Pons (tissue), 1 donor: ENCODE measurements at places on chromosomes 4 and X.

DNA sequence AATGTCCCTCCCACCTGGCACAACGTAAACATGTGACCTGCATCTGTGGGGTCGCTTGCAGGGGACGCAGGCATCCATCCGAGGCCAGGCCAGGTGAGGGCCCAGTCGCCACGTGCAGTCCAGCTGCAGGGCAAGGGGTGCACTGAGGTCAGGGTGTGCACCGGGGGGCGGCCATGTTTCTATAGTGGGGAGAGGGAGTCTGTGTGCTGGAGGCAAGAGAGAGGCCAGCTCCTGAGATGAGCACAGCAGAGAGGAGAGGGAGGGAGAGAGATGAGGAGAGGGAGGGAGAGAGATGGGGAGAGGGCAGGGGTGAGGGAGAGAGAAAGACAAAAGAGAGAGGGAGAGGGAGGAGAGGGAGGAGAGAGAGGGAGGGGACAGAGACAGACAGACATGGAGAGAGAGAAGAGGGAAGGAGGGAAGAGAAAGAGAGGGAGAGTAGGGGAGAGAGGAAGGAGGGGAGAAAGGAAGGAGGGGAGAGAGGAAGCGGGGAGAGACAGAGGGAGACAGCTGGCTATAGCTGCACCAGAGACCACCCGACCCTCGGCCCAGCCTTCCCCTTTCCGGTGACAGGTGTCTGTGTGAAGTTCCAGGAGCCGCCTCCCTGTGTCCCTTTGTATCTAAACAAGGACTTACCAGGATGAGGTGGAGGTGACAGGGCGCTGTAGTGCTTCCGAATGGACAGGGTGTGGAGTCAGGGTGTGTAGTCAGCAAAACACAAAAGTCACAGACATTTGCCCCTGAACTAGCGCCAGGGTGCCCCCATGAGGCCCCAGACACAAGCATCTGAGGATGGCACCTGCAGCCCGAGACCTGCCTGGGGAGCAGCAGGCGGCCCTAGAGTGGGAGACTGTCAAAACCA is 68.7 kb downstream of the ADRA2C start:
- no peak for DNase-seq

DNA sequence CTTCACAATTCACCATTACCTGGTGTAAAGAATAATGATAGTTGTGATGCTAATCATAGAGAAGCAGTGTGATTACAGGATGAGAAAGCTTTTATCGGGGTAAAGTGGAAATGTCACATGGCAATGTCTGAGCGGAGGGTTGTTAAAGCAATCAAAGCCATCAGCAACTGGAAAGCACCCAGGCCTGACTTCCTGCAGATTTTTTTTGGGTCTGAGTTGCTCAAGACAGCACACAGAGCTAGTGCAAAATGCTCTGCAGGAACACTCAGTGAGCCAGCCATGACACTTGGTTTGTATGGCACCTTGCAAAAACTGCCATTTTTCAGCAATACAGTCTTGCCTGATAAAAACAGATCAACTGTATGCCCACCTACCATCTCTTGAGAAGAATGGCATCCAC is 152.9 kb downstream of the COL4A6 start:
- no peak for DNase-seq

DNA sequence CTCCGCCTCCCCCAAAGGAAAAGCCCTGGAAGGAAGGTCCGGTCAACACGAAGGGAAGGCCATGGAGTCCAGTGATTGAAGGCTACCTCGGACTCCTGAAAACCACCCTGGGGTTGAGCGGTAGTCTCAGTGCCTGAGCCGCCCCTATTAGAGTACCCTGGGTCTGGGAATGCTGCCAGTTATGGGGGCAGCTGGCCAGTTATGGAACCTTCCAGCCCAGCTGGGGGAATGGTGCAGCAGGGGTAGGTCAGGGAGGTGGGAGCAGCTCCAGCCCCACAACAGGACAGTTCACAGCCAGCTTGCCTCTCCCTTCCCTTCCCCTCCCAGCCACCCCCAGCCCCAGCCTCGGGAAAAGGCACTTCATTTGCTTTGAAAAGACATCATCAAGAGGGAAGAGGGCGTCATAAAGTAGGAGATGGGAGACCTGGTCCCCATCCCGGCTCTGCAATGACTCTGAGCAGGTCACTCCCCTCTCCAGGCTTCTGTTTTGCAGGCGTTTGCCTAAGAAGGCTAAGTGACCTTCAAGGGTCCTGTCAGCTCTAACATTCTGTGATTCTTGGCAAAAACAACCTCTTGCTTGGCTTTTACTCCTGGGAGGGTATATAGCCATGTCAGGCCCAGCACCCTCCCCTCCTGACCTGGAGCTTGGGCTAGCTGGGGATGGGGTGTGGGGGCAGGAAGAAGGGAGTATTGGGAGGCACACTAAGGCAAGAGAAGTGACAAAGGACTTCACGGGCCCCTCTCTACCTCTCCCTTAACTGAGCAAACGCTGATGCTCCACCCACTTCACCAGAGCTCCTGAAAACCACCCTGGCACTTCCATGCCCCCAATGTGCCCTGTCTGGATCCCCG is 8.0 kb downstream of the APLN start:
- no peak for DNase-seq

GRCh38 chrX:67613366-67613765 is 69.5 kb downstream of the AR start:
- DNase-seq = no peak

DNA sequence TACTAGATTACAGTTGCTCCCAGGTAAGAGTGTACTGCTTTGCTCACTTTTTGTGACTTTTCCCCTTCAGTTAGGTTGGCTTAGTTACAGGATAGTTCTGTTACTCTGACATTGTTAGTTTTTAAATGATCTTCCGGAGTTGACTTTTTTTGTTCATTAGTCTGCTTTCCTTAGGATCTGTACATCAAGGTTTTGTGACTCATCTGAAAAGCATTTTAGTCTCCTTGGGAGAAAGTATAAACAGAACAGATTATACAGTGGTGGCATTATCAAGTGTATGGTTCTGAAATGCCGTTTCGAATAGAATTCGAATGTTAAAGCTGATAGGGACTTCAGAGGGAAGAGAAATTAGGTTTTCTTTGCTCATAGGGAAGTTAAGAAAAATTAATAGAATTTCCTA is 63.3 kb downstream of the USP9X start:
- DNase-seq = no peak

GRCh38 chr4:29309050-29309449 is 1411.1 kb upstream of the PCDH7 start:
- DNase-seq = no peak

DNA sequence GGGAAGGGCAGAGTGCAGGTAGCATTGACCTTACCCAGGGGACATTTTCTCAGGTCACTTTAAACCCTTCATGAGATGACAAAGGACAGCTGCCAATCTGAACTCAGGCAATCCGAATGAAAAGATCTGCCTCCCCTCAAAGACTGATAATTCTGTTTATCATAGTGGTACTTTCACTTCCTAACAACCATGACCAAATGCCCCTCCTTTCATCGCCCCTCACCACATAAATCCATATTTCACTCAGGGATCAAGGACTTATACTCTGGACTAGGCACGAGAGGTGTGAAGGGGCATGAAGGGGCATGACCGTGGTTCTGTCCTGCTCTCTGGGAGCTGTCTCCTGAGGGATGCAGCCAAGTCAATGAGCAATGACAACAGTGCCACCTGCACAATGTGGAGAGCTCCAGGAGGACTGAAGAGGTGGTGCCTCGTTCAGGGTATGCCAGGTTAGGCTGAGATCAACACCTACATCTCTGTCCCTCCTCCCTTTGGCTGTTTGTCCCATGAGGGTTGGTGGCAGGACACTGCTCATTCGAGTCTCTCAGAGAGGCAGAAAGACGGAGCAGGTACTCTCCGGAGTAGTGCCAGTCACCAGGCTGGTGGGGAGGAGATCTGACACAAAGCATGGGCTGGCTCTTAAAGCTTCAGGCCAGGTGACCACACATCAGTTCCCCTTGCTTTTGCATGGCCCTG is 12.5 kb downstream of the HS3ST1 start:
- DNase-seq = no peak

DNA sequence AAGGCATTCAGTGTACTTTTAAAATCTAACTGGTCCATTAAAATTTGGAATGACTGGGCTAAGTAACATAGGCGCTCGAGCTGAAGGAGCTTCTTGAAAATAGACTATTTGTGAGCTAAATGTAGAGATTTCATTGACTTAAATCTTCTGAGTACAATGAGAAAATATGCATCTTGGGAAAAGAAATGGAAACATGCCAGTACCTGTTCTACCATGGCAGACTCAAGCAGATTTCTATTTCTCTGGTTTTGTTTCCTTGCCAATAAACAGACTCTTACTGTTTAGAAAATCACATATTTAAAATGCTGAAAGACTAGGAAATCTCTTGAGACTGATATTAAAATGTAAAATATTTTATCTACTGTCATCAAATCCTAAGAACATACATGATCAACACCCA is 678.1 kb downstream of the FAT4 start:
- no peak for DNase-seq

DNA sequence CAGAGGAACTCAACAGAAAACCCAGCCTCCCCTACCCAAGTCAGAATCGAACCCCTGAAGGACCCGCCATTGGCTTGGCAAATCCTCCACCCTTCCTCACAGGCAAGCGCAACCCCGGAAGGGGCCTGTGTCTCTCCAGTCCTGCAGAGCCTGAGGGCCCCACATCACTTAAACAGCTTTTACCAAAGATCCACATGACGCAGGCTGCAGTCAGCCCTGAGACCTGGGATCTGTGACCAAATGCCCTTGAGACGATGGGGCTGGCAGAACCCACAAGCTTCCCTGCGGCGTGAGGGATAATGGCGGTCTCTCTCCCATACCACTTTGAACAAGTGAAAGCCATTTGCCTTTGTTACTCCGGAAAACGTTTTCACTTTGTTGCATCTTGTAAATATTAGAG is 54.9 kb downstream of the ACOX3 start:
- no peak for DNase-seq

DNA sequence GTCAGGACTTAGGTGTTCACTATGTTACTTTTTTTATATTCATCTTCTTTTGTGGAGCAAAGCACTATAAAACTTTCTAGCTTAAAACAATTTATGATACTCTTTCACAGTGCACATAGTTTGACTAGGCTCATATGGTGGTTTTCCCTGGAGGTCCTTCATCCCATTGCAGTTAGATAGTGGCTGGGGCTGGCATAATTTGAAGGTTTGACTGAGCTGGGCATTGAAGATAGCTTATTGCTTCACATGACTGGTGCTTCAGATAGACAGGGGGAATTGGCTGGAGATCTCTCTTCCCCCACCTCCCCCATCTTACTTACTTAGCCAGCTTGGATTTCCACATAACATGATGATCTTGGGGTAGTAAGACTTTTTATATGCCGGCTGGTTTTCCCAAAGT is 7.0 kb upstream of the GABRA4 start:
- no peak for DNase-seq

DNA sequence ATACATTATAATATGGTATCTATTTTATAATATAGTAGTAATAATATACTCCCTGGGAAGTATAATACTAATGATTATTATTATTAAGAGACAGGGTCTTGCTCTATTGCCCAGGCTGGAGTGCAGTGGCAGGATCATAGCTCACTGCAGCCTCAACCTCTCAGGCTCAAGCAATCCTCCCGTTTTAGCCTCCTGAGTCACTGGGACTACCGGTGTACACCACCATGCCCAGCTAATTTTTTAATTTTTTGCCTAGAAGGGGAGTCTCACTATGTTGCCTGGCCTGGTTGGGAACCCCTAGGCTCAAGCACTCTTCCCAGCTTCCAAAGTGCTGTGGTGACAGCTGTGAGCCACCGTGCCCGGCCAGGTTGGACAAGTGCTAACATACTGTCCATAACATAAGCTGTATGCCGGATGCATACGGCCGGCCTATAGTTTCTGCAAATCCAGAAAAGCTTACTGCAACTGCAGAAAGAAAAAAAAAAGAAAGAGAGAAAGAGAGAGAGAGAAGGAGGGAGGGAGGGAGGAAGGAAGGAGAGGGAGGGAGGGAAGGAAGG is 94.2 kb upstream of the PPP2R3B start:
- no peak for DNase-seq

DNA sequence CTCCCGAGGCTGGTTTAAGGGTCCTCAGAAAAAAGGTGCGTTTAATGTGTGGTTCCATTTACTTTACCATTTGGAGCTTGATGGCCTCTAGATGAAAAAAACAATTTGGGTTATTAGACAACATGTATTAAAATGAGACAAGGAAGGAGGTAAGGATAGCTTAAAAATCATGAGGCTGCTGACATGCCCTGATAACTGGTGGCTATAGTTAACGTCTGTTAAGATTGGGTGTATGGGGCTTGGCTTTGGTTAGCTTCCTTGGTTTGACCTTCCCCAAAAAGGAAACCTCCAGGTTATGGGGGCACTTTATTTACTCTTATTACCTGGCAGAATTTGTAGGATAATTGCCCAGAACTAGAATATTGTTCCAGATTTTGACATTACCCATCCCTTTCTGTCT is 51.5 kb downstream of the HMGB2 start:
- DNase-seq = no peak

- no peak for DNase-seq
Observed at GRCh38 chrX:38868941-38869401, 67.7 kb downstream of the MID1IP1 start.

DNA sequence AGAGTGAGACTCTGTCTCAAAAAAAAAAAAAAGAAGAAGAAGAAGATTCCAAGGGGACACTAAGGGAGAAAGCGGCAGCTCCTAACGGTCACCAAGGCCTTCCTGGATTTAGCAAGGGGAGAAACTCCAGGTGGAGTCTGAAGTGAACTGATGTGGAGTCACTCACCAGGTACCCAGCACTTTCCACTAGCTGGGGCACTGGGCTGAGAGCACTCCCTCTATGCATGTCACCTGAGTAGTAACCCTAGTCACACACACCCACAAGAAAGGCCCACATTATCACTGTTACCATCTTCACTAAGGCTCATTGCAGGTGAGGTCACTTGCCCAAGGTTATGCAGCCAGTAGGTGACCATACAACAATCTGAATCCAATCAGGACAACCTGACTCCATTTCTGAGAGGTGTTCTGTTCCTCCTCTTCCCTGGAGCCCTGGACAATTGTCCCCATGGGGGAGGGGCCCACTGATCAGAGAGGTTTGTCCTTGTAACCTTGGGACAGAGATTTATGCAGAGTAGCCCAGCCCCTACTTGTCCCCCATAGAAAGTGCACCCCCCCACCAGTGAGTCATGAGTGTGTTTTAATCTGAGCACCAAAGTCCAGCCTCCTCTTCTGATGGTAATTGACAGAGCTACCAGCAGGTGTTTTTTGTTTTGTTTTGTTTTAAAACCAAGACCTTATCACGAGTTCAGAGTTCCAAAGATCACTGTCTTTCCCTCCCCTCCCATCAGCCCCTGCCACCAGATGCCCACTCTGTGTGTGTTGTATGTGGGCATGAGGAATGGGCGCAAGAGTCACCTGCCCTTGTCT is 5.9 kb upstream of the SASH3 start:
- no peak for DNase-seq

DNA sequence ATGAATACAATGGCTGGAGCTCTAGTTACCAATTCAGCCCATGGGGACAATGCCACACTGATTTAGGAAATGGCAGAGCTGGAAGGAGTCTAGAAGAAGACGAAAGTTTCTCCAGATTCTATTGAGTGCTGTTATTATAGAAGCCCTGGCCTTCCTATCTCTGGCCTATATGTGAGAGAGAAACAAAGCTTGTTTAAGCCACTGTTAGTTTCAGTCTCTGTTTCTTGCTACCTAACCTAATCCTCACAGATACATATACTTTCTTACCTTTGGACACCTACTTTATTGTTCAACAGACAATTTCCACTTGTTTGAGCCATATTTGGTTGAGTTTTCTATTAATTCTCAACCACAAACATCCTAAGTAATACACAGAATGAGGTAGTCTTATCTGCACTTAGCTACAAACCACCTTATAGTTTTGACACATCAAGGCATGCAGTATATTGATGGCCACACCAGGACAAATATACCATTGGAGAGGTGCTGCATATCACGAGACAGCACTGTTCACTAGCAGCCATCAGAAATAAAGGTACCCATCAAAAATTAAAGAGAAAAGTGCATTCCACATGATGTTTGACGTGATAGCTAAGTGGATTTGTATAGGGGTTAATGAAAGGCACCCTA is 190.2 kb downstream of the SMIM20 start:
- DNase-seq = no peak
